ENCODE measurements at places on chromosomes 6 and 20. TPM values are rescaled to one million over a fixed set of nuclear protein-coding genes. Genes with fewer than 3 reads are reported as not detected.
A peak's percentile ranks its signal among the peaks of the same experiment; 100 is the strongest.

The TRDN gene
- total RNA-seq: 13.5 TPM

The PCNA gene
- 91.9 TPM for total RNA-seq

GRCh38 chr6:161276605-161277155 lies 2.8 kb upstream of the AGPAT4 start:
- no peak for DNase-seq

DNA sequence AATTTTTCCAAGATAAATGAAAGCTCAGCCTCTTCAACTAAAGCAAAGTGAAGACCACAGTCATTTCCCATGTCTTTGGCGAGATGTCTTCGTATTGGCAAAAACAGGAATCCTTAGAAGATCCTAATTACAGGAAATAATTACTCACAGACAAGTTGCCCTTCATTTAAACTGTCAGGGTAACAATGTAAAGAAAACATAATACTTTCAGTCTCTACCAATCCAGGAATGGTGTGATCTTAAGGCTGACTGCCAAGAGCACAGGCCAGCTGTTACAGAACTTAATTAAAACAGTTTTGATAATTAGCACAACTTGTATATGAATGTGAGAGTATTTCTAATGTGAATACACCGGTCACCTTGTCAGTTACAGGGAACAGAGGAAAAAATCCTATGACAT lies 292.2 kb downstream of the PACRG start:
- DNase-seq: no peak

DNA sequence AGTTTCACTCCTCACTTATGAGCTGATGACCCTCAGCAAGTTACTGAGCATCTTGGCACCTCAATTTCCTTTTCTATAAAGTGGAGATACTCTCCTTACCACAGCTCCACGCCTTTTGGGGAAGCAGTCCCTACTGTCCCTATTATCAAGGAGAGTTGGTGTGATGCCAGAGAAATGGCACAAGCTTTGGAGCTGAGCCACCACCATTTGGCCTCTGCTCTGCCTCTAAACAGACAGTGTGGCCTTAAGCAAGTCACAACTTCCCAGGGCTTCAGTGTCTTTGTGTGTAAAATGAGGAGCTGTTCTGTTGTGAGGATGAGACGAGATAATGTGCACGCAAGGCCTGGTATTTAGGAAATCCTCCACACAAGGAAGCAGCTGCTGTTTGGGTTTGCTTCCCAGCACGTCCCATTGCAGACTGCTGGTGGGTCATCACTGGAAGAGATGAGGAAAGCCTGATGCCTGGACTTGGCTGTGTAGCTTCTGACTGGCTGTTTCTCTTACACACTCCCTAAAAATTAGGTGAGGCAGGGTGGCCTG lies 18.5 kb downstream of the NSFL1C start:
- DNase-seq: no peak

The LY6G5B gene
- total RNA-seq: 6.0 TPM

The KHDC1 gene
- total RNA-seq: 2.6 TPM

The CCHCR1 gene
- 18.2 TPM for total RNA-seq

DNA sequence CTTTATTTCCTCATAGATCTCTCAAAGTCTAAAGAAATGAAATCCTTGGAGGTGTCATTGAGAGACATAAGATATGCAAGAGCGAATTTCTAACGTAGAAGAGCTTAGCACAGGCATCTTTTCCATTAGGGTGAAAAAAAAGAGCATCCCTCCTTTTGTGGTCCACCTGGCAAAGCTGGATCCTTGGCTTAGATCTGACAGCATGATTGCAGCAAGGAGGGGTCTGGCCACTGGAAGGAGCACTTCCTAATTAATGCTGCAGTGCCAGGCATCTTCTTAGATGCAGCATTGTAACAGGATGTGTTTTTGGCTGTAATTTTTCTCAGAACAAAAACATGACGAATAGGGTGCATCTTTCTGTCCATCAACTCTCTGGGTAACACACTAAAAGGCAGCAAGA lies 60.1 kb upstream of the TFAP2D start:
- no peak for DNase-seq

DNA sequence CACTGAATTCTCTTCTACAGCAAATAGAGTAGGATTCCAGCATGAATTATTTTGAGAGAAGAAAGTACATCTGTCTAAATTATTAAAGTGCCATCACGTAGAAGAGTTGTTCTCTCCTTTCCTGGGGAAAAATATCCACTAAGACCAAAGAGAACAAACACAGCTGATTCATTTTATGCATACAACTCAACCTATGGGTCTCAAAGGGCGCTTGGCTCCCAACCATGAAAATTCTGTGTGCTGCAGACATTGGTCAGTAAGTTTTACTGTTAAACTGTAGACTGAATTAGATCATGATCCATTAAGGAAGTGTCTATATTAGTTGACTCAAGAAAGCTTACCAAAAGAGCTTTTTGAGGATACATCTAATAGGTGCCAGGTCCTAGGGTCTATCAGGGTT lies 83.5 kb downstream of the FRK start:
- no peak for DNase-seq

DNA sequence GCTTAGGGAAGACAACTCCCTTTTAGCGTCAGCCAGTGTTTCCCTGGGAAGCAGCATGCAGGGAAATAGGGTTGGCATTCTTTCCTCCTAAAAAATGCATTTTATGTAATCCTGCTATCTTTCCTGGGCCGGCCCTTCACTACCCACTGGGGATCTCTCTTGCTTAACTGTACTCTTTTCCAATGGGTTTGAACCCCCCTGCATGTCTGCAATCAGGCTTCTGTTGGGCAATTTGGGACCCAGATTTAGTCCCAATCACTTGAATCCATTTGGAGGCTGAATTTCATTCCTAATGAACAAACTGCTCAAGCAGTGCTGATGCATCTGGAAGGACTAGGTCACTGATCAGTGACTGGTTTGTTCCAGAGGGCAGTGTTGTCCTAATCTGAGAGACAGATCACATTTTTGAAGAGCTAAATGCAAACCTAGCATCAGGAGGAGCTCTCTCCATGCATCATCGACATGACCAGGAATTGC lies 152.0 kb downstream of the TSHZ2 start:
- peak; percentile 14 for DNase-seq

GRCh38 chr20:40134176-40134575 lies 554.9 kb downstream of the MAFB start:
- DNase-seq: no peak

DNA sequence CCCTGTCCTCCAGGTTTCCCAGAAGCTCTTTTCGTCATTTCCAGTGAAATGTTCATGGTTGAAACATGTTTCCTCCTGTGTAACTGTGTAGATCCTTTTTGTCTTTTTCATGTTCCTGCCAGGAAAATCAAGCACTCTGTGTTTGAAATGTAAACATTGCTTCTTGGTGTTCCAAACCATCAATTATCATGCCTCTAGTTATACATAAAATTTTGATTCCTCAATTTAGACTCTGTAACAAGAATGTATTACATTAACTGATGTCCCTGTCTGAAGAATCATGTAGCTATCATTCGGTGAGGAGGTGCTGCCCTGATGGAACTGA lies 546.3 kb upstream of the CITED2 start:
- DNase-seq: no peak

DNA sequence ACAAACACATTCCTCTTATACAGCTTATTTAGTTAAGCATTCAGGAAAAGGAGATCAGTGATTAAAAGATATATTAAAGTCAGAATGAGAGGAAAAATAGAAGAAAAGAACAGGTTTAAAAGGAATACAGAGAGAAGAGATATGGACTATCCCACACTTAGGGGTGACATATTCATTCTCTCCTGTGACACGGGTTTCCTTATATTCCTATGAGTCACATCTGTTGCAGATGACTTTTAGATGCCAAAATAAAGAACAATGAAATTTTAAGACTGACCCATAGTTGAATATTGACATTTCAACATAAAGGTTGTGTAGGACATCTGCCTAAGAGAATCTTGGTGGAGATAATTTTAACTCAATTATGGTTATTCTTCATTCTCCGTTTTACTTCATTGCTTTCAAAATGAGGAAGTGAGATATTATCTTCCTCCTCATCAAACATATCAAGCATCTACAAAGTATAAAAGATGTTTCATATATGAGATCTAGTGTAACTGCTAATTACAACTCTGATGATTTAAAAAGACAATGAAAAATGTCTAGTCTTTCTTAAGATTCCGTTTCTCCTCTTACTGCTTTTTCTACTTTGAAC lies 1336.7 kb upstream of the CITED2 start:
- no peak for DNase-seq

- no peak for DNase-seq
These were observed 125.0 kb upstream of the RPS6KA2 start for GRCh38 chr6:166752097-166752496.

The PLTP gene
- 51.5 TPM for total RNA-seq

DNA sequence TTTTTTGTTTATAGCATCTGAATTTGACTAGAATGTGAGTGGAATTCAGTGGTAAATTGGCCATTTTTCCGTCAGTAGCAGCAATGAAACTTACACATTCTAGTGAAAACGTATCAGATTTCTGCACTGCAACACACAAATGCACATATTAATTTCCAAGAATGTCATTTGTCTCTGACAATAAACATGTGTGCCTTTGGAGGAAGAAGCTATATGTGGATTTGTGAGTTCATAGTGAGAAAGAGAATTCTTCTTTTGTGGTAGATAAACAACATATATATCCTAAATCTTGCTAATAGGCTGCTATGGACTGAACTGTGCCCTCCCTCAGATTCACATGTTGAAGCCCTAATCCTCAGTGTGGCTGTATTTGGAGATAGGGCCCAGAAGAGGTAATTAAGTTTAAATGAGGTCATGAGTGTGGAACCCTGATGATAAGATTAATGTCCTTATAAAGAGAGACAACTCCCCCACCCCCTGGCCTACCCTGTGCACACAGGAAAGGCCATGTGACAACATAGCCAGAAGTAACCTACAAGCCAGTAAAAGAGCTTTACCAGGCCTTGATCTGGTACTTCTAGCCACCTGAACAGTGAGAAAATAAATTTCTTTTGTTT lies 200.2 kb upstream of the EYA4 start:
- DNase-seq: no peak

DNA sequence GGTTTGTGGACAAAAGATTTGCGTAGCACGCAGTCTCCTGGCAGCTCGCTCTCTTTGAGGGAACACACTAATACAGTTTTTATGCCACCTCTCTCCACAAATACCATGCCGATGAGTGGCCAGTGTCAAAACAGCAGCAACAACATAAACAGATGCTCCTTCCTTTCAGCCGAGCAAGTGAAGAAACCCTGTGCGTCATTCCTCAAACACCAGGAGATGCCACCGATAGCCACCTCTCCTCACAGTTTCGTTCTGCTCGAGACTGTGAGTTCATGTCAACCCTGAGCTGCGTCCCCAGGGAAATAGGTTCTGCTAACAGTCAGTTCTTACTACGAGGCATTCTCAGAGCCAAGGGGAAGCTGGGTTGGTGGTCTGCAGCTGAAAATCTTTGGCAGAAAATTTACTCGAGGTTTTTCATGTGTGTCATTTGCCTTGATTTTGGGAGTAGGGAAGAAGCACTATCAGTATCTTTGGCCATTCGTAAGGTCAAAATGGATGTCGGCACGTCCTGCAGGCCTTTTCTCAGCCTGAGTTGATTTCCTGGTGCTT lies 59.9 kb downstream of the EYA2 start:
- DNase-seq: no peak

The SLC35B2 gene
- 29.4 TPM for total RNA-seq

DNA sequence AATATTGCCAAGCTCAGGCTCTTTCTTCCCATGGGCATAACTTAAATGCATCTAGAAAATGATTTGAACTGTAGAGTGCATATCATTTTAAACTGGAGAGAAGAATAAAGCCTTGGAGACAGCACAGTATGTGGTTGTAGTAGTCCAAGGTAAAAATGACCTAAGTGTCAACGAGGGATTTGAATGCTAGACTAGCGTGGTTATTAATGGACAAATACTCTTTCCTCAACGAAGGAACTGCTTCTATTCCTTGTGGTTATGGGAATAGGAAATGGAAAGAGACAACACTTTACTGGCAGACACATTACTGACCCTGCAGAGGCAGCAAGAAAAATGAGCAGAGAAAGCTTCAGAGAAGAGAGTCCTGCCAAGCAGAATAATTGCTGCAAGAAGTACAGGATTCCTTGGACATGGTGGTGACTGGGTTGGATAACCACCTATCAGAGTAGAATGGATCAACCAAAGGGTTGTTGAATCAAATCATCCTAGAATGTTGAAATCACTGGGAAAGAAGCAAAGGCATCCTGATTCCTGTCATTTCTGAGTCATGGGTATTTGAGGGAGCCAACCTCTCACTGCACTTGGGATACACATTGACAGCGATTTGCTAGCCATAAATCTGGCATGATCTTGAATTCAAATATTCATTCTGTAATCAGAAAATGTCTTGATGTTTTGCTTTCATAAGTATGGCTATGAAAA lies 258.1 kb upstream of the EPHA7 start:
- DNase-seq: no peak

The PDYN gene
- not detected for total RNA-seq

GRCh38 chr6:166112580-166112979 lies 55.1 kb downstream of the TBXT start:
- DNase-seq: no peak

- no peak for DNase-seq
These were observed 65.4 kb downstream of the IGF2R start for GRCh38 chr6:160034036-160034930.

DNA sequence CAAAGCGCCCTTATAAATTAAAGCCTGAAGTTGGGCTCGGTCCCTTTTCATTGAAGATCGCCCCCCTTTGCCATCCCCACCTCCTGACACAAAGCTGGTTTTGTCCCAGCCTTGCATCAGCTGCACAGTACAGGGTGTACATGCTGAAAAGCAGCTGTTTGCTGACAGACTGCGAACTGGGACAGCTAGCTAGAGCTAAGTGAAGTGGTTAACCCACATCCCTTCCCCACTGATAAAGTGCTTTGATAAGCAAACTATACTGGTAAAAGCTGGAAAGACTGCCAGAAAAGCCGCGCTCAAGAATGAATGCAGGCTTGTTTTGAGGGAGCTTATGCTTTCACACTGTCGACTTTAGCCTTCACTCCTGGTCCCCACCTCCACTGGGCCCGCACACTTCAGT lies 207.3 kb downstream of the GMDS start:
- peak; percentile 36 for DNase-seq

DNA sequence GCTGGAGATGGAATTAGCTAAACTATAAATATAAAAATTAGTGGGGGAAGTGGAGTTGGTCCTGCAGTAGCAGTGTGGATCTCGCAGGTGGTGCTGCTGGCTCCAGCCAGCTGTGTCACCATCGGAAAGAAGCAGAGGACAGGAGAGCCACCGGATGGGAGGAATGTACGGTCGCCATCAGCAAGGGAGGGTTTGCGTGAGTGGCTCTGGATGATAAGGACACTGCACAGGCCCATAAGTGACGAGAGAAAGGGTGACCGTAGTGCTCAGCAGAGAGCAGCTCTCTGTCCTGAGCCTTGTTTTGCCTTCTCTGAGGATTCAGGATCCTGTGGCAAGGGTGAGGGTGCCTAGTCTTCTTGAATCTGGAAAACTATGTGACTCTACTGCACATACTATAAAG lies 378.7 kb downstream of the ZFAND3 start:
- no peak for DNase-seq

DNA sequence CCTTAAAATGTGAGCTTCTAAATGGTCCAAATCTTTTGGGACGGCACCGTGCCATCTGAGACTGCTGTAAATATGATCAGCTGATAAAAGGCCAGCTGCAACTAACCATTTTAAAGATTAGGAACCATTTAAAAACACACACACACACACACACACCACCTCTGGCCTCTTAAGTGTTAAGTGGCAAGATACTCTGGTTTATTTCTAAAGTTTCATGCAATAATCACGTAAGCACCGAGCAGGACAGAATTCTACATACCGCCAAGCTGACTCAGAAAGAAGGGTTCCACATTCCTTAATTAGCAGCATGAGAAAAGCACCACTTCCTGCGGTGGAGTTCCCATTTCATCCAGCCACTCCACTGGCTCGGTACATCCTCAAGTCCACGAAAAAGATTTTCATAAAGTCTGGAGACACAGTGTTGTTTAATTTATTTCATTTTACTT lies 17.8 kb upstream of the ZNF217 start:
- DNase-seq: no peak
